ENCODE measurements at places on chromosomes 1 and 21.
A peak's percentile ranks its signal among the peaks of the same experiment; 100 is the strongest.

- no peak for DNase-seq
These were observed 17.6 kb downstream of the RGS1 start for GRCh38 chr1:192592981-192593708.

DNA sequence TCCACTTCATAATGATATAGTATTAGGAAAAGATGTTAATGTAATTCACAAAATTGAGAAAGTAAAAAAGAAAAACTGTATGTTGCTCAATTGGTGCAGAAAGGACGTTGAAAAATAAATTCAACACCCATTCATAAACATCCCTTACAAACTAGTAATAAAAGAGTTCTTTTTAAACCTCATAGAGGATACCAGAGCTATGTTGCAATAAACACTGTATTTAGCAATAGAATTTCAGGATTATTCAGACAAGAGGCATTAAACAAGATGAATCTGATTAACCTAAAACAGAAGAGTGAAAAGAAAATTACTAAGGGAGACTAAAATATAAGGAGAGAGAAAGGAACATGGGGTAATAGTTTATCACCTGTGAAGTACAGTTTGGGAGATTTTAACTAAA lies 154.8 kb downstream of the NTPCR start:
- DNase-seq = no peak

- no peak for DNase-seq
These were observed 21.1 kb downstream of the SLC25A24 start for GRCh38 chr1:108179018-108179417.

GRCh38 chr1:152052606-152053005 lies 15.8 kb upstream of the S100A11 start:
- DNase-seq = no peak

- DNase-seq = no peak
These were observed 29.0 kb downstream of the DHCR24 start for GRCh38 chr1:54857746-54858561.

GRCh38 chr1:205568469-205569361 lies 63.1 kb downstream of the ELK4 start:
- no peak for DNase-seq

GRCh38 chr21:32163386-32163785 lies 115.5 kb downstream of the MIS18A start:
- no peak for DNase-seq

GRCh38 chr1:47764461-47765046 lies 232.6 kb downstream of the TRABD2B start:
- no peak for DNase-seq

- DNase-seq = no peak
These were observed 1.4 kb downstream of the TTC39A start for GRCh38 chr1:51328926-51329325.

- DNase-seq = no peak
These were observed 339.2 kb upstream of the KAZN start for GRCh38 chr1:14259191-14259757.

DNA sequence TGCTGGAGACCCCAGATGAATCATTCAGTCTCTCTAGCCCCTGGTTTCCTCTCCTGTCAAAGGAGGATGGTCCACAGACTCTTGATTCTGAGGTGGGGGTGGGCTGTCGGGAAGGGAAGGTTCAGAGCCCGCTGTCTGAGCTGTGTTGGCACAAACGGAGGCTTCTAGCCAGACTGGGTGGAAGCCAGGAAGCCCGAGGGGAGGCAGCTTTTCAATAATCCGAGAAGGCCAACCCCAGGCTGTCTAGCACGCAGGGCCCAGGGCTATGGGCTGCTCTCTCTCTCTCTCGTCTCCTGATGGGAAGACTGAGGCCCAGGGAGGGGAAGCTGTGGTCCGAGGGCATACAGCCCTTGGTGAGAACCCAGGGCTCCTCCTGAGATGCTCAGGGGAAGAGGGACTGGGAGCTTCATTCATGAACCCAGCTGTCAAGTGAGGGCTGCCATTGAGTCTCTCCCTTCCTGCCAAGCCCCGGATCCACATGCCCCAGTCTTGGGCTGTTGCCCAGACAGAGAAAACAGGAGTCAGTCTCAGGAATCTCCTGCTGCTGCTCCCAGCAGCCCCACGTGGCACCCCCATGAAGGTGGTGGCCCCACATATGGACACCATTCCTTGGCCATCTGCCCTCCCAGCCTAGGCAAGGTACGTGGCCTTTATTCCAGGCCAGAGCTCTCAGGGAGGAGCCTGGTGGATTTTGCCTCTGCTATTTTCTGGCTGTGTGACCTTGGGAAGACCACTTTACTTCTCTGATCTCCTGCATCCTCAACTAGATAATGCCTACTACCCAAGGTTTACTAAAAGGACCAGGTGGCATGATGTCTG lies 44.4 kb downstream of the RAP1GAP start:
- no peak for DNase-seq

DNA sequence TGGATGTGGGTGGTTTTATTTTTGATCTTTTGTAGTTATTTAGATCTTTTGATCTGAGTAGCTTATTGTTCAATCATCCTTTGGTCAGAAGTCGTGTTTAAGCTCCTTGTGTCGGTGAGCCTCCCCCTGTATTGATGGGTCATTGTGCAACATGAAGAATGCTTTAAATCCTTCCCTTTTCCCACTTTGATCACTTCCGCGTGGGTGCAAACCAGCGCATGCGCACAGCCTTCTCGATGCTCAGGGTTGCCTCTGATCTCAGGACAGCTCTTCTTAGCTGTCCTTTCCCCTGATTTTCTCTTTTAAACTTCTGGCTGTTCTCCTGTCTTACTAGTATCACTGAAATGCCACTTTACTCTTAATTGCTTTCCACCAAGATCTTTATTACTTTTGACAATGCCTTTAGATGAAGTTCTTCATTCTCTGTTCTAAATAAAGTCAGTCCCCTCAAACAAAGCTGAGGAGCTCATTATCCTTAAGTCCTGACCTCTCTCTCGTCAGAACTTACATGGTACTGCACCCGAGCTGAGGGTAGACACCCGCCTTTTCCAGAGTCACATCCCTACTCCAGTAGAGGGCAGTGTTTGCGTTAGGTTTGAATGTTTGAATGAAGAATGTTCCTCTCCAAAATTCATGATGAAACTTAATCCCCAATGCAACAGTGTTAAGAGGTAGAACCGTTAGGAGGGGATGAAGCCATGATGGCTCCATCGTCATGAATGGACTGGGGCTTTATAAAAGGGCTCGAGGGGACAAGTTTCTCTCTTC lies 547.9 kb upstream of the TMPRSS15 start:
- DNase-seq = peak; percentile 22

DNA sequence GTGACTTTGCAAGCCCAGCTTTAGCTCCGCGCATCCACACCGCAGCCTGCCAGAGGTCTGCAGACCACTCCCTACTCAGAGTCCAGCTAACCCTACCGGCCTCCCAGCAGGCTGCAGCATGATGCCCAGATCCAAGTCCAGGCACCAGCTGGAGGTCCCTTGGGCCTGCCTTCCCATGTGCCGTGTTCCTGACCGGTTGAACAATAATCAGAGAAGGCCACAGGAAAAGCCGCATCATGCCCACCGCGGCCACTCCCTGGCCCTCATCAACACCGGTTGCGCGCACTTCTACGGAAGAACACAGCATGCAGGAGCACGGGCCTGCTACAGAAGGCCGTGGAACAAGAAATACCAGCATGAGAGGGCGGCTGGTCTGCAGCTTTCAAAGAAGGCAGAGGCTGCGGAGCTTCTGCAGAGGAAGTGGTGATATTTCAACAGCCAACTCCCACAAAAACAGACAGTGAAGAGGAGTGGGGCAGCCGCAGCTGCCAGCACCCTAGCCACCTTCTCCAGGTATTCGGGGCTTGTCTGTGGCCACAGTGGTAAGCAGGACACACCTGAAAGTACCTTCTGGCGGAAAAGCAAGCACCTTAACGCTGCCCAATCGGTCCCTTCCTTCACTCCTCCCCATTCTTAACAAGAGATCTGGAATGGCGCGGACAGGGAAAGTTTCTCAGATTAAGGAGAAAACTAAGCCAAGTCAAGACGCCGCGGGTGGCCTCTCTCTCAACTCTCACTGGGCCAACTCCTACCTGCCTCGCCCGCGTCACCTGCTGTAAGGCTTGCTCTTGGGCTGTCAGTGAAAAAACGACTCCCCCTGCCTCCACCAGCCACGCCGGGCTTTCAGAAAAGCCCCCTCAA lies 1.5 kb downstream of the PGBD5 start:
- no peak for DNase-seq

GRCh38 chr1:62906428-62906886 lies 122.5 kb downstream of the ATG4C start:
- DNase-seq = no peak

DNA sequence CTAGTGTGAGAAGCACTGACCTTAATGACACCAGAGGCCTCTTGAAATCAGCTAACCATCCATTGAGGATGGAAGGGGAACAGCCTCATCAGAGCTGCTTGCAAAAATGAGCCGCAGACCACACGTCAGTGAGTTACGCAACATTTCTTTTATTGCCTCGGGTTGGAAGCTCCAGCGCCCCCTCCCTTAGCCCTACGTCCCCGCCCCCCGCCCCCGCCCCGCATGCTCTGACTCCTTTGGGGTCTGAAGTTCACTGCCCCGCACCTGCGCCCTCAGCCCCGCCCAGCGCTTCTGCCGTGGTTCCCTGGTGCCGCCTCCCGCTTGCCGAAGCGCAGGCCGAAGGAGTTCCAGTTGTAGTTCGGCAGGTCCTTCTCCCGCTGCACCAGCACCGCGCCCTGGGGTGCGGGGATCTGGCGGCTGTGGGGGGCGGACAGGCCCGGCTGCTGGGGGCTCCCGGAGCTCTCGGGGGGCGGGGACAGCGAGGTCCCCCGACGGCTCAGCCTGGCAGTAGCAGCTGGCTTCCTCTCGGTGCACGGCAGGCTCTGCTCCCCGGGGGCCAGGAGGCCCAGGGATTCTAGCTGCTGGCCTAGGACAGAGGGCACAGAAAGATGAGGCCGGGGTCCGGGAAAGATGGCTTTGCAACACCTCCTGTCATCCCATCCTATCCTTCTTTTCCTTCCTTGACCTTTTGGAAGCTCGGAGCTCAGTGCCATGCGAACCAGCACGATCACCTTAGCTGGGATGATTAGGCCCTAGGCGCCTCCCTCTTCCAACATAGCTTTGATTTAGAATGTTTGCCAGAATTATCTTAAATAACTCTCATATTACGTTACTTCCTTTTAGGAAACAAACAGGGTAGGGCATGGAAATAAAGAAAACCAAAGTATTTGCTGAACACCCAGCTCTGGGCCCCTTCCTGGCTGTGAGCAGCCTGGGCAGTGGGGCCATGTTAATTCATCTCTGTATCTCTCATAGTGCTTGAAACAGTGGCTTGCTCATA lies 5.8 kb downstream of the KISS1 start:
- no peak for DNase-seq

- DNase-seq = no peak
These were observed 14.7 kb upstream of the CSF1 start for GRCh38 chr1:109895720-109896504.

GRCh38 chr1:116033322-116033721 lies 57.0 kb downstream of the SLC22A15 start:
- DNase-seq = no peak

DNA sequence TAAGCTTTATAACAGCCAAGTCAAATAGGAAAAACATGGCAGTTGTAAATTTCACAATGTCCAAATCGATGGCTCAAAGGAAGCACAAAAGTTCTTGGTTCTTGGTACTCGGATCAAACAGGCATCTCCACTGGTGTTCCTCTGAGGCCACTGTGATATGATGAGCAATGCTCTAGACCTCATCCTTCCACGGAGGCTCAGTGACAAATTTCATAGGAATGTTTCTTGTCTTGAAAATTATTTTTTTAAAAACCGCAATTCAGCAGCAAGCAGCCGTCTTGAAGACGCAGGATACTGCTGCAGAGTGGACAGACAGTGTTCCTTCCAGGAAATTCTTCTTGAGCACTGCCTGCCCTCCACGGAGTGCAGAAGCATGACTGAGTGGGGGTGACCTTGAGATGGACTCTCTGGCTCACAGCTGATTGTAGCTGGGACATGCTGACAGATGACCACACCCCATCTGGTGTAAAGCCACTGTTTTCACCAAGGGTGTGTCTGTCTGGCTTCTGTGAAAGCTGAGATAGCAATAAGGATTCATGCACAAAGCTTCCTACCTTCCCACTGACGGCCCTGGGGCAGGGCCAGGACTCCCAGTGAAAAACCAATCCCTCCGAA lies 61.9 kb downstream of the TIAM1 start:
- DNase-seq = peak; percentile 89

GRCh38 chr1:75274920-75275506 lies 140.8 kb downstream of the LHX8 start:
- DNase-seq = no peak

GRCh38 chr1:156319664-156320063 lies 18.4 kb downstream of the CCT3 start:
- DNase-seq = no peak

DNA sequence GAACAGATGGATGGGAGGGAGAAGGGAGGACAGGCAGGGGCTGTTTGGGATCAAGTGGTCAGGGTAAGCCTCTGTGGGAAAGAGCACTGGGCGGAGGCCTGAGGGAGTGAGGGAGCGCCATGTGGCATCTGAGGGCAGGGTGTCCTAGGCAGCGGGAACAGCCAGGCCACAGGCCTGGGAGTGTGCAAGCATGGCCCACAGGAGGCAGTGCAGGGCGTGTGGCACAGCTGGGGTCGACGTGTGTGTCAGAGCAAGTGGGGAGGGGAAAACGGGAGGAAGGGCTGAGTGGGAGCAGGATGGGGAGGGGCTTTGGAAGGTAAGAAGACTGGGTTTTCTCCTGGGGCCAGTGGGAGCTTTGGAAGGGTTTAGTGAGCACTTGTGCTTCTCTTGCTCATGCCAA lies 143.4 kb downstream of the SYF2 start:
- no peak for DNase-seq

- no peak for DNase-seq
These were observed 550.3 kb downstream of the NUF2 start for GRCh38 chr1:163872067-163872466.

DNA sequence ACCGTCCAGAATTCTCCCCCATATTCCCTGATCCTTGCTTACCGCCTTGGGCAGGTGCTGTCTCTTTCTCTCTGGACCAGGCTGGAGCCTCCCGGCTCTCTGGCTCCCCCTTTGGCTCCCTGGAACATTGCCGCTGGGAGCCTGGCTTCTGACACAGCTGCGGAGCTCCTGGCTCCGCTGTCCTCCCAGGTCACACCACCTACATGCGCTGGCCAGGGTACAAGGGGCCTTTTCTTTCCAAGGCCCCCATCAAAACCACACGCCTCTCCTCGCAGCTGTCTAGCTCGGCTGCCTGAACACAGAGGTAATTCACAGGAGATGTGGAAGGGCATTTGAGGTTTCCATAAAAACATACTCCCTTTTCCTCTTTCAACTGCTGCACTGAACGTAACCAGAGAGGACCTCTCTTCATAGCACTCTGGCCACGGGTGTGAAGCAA lies 7.5 kb upstream of the ZNF648 start:
- DNase-seq = no peak

DNA sequence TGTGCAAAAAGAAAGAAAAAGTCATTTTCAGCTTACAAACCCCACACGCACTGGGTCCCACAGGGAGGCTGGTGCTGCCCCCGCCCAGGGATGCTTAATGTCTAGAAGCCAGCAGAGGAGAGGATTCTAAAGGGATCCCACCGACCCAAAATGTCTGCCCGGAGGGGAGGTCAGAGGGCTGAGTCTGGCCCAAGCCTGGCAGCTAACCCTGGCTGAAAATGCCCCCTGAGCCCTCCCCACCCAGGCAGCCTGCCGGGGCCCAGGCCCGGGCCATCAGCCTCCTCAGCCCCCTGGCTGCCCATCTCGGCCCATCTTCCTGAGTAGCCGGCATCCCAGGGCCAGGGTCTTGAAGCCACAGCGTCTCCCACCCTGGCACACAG lies 33.5 kb downstream of the ACOT7 start:
- no peak for DNase-seq
